SJSA1 (cell line): ENCODE measurements at places on chromosomes 12 and 14.

DNA sequence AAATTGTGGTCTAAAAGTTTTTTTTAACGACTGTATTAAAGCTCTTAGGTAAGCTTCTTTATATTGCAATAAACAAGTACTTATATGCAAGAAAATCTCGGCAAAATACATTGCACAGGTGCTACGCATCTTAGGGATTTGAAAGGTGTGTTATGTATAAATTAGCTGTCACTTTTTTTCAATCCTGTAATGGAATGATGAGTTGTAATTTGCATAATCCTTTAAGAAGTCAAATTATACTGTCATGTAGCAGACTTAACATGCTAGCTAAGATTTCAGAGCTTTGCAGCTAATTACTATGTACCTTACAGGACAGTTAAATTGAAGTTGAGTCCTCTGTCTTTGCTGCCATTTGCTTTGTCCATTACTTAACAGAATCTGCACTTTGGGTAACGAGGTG, 117.5 kb downstream of the NPAS3 start:
- DNase-seq = no peak

- no peak for DNase-seq
Measured at GRCh38 chr12:1147821-1148220, 156.8 kb downstream of the ERC1 start.

DNA sequence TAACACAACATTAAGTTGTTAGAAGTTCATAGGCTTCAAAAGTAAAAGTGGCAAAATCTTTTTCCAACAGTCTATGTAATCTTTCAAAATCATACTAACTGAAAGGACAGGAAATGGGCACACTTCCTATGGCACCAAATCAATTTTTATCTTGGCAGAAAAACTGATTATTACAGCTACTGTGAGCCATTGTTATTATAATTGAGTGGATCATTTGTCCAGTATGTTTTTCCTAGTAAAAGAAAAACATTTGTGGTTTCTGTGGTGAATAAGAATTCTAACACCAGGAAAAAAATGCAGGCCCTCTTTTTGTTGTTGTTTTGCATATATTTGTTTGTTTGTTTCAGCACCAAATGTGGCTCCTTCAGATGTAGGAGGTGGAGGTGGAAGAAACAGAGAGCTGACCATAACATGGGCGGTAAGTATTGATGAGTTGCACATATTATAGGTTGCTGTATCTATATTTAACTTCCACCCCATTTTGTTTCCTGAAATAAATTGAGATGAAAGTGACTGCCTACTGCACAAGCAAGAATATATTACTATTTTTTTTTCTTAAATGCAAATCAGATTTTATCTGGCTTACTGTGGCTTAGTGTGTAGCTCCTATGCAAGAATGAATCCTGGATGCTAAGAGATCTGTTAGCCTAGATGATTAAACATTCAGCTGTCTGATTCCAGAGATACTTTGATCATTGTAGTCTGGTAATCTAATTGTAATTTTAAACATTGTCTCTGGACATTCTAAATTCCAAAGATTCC, 174.1 kb upstream of the PDZRN4 start:
- no peak for DNase-seq

DNA sequence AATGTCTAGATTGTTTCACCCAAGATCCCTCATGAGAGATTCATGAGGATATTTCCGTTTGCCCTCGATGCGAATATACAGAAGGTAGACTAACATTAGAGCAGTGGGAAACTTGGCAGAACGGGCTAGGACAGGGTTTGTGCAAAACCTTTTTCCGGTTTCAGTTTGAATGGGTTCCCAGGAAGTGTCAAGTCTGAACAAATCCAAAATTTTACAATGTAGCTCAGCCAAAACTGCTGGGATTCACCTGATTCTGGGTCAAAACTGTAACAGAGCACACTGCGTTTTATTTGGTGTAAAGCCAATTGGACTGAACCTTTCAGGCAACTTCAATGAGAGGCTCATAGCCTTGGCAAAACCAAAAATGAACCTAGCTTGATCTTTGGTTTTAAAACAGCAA, 337.8 kb upstream of the DIO2 start:
- no peak for DNase-seq

DNA sequence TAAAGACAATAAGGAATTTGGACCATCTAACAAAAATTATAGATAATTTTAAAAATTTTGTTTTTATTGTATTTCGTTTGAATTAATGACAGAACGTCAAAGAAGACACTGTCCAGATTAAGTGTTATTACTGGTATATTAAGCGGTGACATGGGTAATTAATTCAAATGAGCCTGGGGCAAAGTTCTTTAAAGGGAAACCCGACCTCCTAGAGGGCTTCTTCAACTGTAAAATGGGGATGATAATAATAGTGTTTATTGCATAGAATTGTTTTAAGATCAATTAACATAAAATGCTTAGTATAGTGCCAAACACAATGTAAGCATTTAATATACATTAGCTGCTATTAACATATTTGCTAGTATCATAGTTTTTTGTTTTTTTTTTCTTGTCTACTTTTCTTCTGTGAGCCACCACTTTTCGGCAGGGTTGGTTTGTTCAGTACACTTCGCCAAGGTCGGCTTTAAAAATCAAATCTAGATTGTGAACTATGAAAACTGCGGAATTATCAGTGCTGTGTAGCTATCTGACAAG, 514 bp upstream of the LARP4 start:
- no peak for DNase-seq

DNA sequence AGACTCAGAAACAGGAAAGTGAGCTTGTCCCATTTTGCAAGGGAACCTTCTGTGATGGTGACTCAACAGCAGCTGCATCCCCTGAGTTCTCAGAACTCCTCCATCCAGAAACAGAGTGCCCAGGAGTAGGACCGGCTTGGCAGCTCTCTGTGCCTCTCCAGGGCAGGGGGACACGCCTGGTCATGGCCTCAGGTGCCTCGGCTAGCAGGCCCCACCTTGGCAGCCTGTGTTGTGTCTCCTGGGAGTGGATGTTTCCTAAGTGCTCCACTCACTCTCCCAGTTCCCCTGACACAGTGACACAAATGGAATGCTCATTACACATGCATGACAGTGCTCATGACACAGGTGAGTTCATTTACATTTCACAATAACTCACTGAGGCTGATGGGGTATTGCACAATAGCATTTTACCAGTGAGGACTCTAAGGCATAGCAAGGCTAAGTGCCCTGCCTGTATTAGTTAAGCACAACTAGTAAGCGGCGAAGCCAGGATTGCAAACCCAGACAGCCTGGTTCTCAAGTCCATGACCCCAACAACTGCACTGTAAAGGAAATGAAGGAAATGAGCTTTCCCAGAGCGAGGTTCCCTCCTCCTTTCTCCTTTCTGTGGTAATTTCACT, 47.4 kb downstream of the CALM1 start:
- DNase-seq = no peak

DNA sequence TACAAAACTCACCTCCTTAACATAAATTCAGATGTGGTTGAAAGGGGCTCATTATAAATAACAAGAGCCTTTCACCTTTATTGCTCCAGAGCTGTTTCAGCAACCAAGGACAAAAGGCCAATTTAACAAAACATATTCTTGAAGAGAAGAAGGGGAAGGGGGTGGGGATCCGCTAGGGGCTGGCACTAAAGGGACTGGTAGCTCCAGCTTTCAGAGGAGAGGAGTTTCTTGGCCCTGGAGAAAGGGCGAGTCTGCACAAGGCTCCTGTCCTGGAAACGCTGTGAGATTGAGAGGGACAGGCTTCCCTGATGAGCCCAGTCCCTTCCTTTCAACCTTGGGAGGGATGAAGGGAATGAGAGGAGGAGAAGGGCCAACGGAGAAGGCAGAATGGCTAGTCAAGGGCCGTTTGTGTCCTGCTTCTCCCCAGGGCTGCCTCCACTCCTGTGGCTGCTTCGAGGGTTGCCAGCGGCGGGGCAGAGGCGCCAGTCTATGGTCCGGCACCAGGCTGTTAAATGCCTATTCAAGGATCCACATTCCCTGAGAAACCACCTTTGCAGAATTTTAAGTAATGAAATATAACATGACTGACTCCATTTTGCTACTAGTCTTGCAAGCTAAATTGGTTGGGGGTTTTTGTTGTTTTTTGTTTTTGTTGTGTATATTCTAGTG, 9.7 kb upstream of the PIGH start:
- DNase-seq = no peak

- no peak for DNase-seq
Measured at GRCh38 chr14:95339301-95339865, 19.7 kb upstream of the CLMN start.

DNA sequence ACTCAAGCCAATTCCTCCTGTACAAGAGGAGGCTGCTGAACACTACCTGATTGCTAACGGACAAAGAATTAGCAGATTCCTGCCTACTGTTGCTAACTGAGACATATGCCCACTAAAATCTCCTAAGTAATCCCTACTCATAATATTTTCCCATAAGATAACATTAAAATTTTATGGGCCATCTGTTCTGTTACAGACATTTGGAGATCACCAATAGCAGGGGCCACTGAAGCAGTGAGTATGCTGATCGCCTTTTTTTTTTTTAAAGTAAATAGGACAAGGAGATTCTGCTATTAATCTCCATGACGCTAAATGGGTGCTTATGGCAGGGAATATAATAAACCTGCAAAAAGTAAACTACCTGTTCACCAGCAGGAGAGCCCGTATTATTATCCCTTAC, 292.9 kb downstream of the MED13L start:
- DNase-seq = no peak

DNA sequence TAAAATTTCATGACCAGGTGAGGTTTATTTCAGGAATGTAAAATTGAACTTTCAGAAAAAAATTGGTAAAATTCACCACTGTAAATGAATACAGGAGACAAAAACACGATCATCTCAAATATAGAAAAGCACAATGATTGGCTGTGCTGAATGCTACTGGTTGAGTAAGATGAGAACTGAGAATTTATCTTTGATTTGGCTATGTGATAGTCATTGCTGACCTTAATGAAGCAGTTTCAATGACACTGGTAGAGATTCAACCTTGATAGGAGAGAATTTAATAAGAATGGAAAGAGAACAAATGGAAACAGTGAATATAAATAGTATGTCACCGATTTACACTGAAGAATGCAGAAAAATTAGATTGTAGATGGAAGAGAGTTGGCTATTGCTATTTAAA, 6.4 kb upstream of the PMCH start:
- DNase-seq = no peak

DNA sequence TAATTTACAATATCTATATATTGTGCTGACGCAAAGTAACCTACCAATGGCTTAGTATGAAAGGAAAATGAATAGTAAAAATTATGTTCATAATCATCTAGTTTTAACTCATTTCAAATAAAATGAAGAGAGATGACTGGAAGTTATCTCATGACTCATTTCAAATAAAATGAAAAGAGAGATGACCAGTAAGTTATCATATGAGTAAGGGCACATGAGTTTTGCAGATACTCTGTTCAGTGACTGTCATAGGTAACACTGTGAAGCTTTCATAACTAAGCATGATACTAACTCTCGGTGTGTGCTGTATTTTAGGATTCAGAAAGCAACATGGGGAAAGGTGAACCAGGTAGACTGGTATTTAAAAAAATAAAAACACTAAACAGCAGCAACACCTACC, 364.5 kb upstream of the DIO2 start:
- DNase-seq = no peak

- no peak for DNase-seq
Measured at GRCh38 chr12:14283489-14284144, 81.9 kb upstream of the ATF7IP start.

GRCh38 chr12:56591961-56592360, 38.2 kb downstream of the BAZ2A start:
- DNase-seq = no peak

- DNase-seq = peak; percentile 7
Measured at GRCh38 chr12:94266796-94267536, 118.6 kb downstream of the PLXNC1 start.

DNA sequence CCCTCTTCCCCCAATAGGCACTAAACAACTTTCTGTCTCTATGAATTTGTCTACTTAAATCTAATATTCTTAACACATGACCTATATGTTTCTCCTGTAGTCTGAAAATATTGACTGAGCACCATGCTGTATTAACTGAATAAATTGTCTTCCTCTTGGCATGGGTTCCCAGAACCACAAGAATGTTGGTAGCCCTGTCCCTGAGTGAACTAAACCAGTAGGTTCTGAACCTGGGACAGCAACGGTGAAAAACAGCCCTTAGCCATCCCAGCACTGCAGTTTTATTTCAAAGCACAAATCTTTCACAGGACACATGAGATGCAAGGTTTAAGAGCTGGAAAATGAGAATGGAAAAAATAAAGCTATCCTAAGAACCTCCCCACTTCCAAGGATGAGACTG, 20.4 kb upstream of the HSP90B1 start:
- no peak for DNase-seq

GRCh38 chr12:124008595-124008994, 35.6 kb downstream of the ZNF664 start:
- DNase-seq = no peak

DNA sequence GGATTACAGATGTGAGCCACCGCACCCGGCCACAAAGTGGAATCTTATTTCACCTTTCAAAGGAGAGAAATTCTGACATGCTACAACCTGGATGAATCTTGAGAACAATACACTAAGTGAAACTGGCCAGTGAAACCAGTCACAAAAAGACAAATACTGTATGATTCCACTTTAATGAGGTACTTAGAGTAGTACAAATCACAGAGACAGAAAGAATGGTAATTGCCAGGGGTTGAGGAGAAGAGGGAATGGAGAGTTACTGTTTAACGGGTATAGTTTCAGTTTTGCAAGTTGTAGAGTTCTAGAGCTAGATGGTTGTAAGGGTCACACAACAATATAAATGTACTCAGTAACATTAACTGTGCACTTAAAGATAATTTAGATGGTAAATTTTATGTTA, 33.4 kb downstream of the ADIPOR2 start:
- no peak for DNase-seq

- DNase-seq = no peak
Measured at GRCh38 chr14:32594766-32595165, 265.7 kb downstream of the AKAP6 start.

GRCh38 chr12:119687406-119687805, 19.5 kb downstream of the PRKAB1 start:
- no peak for DNase-seq

- DNase-seq = no peak
Measured at GRCh38 chr14:59272633-59273032, 84.2 kb downstream of the DAAM1 start.

DNA sequence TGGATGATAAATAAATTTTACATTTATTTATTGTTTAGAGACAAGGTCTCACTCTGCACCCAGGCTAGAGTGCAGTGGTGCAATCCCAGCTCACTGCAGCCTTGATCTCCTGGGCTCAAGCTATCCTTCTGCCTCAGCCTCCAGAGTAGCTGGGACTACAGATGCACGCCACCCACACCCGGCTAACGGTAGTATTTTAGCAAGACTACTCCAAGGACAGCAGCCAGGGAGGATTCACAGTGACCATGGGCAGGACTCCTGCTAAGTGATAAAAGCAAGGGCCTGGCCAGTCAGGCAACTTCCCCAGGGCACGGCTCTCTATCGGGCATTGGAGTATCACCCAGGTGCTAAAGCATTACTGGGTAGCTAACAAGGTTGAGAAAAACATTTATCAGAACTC, 55.4 kb downstream of the ARL6IP4 start:
- DNase-seq = no peak

- no peak for DNase-seq
Measured at GRCh38 chr14:64604001-64604400, 54.2 kb downstream of the PPP1R36 start.

- no peak for DNase-seq
Measured at GRCh38 chr12:93595351-93595750, 22.9 kb downstream of the SOCS2 start.
